ENCODE measurements at places on chromosomes 2 and 18.

DNA sequence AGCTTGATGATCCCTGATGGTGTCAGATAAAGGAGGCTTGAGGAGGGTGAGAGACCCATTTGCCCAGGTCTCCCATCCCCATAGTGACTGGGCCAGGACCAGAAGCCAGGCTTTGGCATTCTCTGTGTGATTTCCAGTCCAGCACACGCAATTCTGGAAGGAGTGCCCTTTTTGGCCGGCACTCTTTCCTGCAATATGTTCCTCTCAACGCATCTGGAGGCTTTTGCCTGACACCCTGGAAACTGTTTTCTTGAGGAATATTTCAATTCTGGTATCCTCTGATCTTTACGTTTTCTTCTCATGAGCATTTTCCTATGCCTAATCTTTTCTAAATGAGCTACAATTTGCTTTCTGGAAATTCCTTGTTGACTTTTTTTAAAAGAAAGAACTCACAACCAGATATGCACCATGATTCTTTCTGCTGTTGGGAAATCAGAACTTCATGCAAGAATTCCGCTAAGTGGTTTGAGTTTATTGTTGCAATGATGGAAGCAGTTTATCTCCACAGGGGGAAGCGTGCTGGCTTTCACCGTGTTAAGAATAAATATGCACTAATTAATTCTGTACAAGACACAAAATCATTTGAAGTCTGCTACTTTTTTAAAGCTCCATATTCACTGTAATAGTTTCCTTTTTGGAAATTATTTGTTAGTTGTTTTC, 143.7 kb downstream of the NAPG start:
- DNase-seq = no peak

- DNase-seq = no peak
Measured at GRCh38 chr18:63290821-63291200, 28.8 kb downstream of the BCL2 start.

DNA sequence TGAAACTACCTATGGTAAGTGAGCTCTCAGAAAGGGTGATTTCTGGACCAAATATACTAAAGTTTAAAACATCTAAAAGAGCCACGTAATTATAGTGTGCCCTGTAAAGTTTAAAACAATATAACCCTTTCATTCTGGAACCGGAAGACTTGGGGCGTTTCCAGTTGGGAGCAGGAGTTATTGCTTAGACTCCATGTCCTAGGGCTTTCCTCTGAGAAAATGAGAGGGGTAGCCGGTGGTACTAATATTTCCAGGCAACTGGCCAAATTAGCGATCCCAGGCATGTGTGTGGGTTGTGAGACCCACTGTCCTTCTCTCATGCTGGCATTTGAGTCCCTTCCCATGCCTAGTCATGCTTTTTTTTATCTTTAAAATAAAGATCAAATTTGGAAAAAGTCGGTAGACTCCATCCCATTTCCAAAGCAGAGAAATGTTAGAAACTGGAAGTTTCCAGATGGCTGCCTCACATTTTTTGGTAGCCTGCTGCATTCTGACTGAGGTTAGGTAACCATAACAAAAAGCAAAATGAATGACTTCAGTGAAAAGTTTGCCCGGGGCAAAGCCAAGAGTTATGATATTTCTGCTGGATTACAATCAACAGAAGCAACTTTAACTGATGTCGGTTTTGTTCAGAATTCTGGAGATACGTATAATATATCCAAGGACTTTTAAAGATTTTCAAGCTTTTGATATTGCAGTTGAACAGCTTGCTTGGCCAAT, 227.4 kb downstream of the SS18 start:
- DNase-seq = no peak

GRCh38 chr2:171167352-171167997, 6.8 kb upstream of the TLK1 start:
- no peak for DNase-seq

- no peak for DNase-seq
Measured at GRCh38 chr2:68487773-68488355, 20.5 kb downstream of the APLF start.

DNA sequence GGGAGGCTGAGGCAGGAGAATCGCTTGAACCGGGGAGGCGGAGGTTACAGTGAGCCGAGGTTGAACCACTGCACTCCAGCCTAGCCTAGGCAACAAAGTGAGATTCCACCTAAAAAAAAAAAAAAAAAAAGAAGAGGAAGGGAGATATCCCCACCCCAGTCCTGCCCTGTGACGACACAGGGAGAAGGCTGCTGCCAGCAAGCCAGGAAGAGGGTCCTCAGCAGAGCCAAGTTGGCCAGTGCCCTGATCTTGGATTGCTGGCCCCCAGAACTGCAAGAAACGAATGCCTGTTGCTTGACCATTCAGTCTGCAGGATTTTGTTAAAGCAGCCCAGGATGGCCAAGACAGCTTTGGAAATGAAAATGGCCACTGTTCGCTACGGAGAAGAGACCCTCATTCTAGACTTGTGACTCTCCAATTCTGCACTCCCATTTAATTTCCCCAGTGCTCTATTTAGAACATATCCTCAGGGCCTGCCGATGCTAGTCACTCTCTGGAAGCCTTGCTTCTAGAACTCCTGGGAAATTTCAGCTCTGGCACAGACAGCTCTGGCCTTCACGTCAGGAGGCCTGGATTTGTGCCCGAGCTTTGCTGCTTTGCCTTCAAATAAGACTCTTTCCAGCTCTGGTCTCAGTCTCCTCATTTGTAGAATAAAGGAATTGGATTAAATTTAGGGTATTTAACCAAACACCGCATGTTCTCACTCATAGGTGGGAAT, 15.7 kb upstream of the AMMECR1L start:
- DNase-seq = no peak

DNA sequence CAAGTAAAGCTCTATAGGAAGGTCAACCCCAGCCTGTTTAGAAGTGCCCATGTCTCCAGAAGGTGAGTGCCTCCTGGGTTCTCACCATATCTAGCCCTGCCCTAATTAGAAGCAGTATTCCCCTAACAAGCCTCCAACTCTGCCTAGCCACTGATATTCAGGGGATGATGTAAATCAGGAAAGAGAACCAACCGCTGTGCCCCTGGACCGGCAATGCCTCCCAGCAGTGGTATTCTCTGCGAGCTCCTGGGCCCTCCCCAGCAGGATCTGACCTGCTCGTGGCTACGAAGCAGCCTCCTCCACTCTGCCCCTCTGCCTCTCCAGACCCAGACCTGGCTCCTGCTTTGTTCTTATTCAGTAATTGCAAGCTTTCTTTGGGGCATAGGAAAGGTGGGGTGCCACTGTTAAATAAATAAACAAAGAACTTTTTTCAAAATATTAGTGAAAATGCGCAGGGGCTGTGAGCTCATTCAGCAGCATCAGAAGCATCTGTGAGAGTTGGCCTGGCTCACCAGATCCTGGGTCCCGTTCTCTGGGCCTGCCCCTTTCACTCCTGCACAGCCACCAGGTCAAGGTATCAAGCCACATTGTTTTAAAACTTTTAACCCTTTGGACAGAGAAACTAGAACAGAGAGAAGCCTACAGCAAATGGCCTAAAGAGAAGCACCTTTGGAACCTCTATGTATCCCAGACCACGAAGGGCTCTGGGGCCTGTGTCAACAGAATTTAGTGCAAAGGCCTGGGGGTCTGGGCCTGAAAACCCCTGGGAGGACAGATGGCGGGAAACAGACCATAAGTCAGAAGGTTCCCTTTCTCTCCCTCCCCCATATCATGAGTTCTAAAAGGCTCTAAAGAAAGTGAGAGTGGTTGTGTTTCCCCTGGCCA, 11.9 kb downstream of the MREG start:
- DNase-seq = no peak

GRCh38 chr2:233247744-233248143, 3.7 kb upstream of the ATG16L1 start:
- DNase-seq = peak; percentile 39

GRCh38 chr2:197134206-197134605, 176.4 kb downstream of the ANKRD44 start:
- no peak for DNase-seq

GRCh38 chr18:68660354-68661183, 54.3 kb downstream of the TMX3 start:
- DNase-seq = no peak

DNA sequence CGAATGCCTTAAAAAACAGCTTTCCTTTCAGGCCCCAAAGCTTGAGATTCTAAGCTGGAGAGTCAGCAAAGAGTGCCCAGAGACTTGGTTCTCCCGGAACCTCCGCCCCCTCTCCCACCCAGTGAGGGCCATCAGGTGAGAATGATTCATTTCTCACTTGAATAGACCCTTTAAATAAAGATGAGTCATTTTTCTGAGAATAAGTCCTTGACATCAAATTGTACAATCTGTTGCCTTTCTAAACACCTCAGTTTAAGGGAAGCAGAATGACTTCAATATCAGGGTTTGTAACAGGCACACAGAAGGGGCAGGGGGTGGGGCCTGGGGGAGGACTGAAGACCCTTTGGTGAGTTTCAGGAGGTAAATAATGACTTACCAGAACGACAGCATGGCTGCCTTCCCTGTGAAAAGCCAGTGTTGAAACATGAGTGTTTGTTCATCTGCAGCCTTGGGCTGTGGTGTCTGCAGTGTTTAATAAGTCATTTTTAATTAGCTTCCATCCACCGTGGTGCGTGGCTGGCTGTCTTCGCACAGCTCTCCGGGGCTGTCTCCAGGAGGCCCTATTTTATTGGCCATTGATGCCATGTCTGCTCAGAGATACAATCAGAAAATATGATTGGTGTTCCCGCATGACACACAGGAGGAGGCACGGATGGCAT, 134.9 kb upstream of the ZNF236 start:
- DNase-seq = no peak

GRCh38 chr2:229660951-229661350, 53.4 kb downstream of the DNER start:
- DNase-seq = no peak

DNA sequence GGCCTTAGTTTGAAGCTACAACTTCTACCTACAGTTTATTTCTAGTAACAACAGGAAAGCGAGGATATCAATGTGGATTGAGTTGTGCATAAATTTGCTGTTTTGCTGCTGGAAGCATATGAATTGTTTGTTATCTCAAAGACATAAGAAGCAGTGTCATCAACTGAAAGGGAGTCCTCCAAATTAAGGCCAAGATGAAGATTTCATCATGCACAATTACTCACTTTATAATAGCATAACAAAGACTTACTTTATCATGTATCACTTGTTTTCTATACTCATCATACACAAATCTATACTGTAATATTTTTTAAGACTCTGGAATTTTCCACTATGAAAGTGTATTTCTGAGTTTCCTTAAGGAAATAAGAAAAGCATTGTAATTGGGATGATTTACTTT, 136.1 kb upstream of the FANCL start:
- DNase-seq = no peak

- no peak for DNase-seq
Measured at GRCh38 chr2:46521215-46521683, 41.9 kb downstream of the TMEM247 start.

- DNase-seq = no peak
Measured at GRCh38 chr2:3229221-3229620, 148.4 kb downstream of the EIPR1 start.

- DNase-seq = no peak
Measured at GRCh38 chr18:3246635-3247239, 864 bp upstream of the MYL12A start.

- no peak for DNase-seq
Measured at GRCh38 chr2:11655495-11655894, 14.5 kb downstream of the NTSR2 start.

DNA sequence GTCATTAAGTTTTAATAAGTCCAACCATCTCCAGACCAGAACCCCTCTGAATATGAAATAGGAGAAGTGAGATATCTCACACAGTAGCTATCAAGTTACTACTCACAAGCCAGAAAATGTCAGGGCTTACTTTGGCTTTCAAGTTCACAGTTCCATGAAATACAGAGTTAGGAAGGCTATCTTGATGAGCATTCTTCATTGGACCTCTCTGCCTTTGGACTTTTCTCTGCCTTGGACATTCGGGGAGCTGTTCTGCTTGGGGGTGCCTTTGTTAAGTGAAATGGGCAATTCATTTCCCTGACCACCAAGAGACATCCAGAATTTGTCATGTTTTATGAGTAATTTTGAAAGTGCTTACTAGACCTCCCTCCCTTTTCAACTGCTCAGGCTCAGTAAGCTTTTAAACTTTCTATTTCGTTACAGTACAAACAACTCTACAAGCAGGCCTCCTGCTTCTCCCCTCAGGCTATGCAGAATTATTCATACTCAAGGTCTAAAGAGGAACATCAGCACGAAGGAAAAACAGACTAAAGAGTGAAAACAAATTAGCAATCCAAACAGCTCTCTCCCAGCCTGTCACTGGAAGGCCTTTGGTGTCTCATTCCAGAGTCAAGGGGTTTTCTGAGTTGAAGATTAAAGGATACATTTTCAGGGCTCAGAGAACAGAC, 95.3 kb downstream of the MREG start:
- no peak for DNase-seq

DNA sequence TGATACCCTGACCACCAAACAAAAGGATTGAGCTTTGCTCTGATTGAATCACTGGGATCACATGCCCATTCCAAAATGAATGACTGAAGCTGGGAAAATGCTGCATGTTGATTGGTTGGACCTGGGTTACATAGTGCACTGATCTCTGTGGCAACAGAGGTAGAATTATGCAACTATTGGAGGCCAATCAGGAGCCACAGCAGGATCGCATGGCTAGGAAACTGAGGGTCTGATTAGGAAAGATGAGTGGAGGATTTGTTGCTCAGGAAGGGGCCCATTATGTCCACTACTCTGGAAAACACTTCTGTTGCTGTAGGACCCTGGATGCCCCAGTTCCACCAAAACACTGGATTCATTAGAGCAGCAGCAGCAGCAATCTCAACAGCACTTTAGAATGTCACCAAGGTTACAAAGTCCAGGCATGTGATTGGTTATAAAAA, 25.9 kb upstream of the SGPP2 start:
- DNase-seq = no peak

- no peak for DNase-seq
Measured at GRCh38 chr2:64989982-64990614, 899 bp downstream of the SLC1A4 start.

- no peak for DNase-seq
Measured at GRCh38 chr2:185473838-185474237, 264.8 kb upstream of the FSIP2 start.

DNA sequence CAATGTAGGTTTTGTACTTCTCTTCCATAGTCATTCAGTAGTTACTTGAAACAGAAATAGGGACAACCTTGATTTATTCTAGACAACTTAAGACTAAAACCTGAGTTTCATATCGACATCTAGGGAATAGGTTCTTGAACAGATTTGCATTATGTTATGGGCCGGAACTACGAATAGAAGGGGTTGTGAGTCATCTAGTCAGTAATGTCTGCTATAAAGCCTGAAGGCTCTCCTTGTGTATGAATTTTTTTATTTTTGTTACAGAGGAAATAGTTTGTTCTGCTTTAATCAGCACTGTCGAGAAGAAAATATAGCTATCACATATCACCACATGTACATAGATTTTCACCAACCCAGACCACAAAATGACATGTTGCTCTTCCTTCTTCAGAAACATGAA, 17.3 kb upstream of the TRIM43 start:
- DNase-seq = no peak

Measured in stimulated activated CD4-positive, alpha-beta T cell treated with anti-CD3 and anti-CD28 coated beads, TNF-alpha, amount 100 ng/mL, for 1 hour (primary cell).